NAMALWA (cell line): ENCODE measurements at places on chromosomes 5 and 9.

GRCh38 chr9:75408391-75408790, 320.1 kb downstream of the OSTF1 start:
- no peak for DNase-seq

- DNase-seq = no peak
These were observed 2.8 kb downstream of the MGAT4B start for GRCh38 chr5:179803651-179804554.

- no peak for DNase-seq
These were observed 218.7 kb downstream of the TRPM3 start for GRCh38 chr9:70902692-70903131.

- no peak for DNase-seq
These were observed 62.1 kb upstream of the SPDL1 start for GRCh38 chr5:169521366-169521983.

GRCh38 chr5:66769839-66770617, 173.8 kb downstream of the MAST4 start:
- DNase-seq = peak; percentile 5

- no peak for DNase-seq
These were observed 70.9 kb downstream of the LMNB1 start for GRCh38 chr5:126847826-126848251.

DNA sequence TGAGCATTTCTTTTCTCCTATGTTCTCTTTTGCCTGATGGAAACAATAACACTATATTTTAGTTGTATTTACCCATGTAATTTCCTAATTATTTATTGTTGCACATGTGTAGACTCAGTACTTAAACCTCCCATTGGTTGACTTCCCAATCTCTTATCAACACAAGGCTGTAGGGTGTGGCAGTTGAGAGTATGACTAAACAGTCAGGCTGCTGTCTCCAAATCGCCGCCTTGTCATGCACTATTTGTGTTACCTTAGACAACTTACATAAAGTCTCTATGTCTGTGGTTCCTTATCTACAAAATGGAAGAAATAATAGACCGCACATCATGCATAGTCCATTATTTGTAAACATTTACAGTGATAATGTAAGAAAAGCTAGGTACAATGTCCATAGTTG, 68.9 kb upstream of the EFNA5 start:
- no peak for DNase-seq

DNA sequence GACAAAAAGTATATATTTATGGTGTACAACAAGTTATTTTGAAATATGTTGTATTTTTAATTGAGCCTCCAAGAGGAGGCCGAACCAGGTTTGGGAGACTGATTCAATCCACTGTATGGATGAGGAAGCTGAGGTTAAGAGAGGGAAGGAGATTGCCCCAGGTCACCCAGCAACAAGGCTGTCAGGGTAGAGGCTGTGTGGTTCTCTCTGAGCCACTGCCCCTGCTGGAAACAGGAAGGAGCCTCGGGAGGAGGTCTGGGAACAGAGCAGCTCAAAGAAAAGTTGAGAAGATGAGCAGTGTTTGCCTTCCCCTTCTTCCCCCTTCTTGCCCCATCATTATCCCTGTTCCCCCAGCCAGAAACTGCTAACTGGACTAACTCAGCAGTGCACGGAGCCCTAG, 6.6 kb upstream of the FAT2 start:
- DNase-seq = no peak

- no peak for DNase-seq
These were observed 74.9 kb downstream of the LMX1B start for GRCh38 chr9:126688617-126689016.

DNA sequence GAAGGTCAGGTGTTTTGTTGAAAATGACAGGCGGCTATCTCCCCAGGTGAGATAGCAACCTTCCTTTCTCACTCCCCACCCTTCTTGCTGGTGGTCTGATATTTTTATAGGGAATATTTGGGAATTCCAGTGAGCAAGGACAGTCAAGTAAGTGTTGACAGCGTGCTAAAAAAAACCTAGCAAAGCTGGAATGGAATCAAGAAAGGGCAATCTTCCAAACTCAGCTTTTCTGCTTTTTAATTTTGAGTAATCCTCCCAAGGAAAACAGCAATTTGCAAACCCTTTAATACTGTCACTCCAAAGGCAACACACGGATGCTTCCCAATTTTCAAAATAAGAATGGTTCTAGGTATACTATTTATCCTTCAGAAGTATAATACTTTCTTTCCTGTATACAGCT, 143.7 kb upstream of the PCA3 start:
- DNase-seq = no peak

GRCh38 chr5:146344155-146345118, 5.8 kb downstream of the POU4F3 start:
- DNase-seq = no peak

GRCh38 chr9:106893088-106893487, 30.1 kb downstream of the ZNF462 start:
- no peak for DNase-seq

DNA sequence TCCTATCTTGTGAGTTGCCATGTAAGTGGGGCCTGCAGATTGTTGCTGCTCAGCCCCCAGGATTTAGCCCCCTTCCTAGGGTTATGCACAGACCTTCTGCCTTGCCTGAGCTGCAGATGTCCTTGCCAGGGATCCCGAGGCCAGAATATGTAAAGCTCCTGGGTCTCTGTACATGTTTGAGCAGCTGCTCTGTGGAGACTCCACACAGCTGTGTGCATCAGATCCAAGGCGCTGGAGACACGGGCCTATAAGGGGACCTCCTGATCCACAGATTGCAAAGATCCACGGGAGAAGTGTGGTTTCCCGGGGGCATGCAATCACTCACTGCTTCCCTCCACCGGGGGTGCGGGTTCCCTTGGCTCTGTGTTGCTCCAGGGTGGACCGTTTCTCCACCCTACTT, 28.9 kb downstream of the TAF11L14 start:
- DNase-seq = no peak
